NCI-H187 (cell line): ENCODE measurements at places on chromosomes 5 and 9.

GRCh38 chr5:135005076-135005475 lies 29.0 kb downstream of the PITX1 start:
- no peak for DNase-seq

DNA sequence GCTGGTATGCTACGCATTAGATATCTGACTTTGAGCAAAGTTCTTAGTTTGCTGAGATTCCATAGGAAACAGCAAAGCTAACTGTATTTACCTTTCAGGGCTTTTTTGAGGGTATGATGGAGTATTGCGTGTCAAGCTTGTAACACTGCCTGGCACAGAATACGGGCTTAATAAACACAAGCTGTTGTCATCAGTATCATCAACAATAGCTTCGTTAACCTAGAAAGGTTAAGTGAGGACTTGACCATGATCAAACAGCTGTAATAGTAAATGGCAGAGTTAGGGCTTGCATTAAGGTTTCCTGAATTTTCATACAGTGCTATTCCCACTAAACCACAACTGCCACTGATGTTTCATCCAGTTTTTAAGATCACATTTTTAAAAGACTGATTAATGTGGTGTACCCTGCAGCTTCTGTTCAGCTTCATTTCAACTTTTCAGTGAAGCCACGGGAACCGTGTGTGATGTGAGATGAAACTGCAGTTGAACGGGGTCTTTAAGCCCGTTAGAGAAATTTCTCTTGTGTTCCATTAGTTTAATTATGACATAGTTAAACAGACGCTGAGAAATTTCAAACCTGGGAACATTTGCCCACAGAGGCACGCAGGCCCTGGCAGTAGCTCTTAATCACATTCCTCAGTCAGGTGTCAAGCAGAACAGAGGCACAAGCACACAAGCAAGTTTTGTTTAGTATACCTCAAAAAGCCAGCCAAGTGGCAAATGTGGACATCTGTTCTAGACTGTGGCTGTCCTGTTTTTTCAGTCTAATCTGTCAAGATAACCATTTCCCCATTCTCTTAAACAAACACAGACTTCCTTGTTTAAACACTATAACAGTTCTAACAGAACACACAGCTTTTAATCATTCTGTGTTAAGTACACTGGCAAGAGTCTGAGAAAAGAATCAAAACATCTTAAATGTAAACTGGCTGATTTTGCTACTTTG lies 147.1 kb downstream of the ZNF608 start:
- DNase-seq = no peak

GRCh38 chr5:1029282-1029944 lies 20.8 kb downstream of the NKD2 start:
- DNase-seq = no peak

- no peak for DNase-seq
These were observed 106.6 kb downstream of the DENND1A start for GRCh38 chr9:123823194-123823947.

DNA sequence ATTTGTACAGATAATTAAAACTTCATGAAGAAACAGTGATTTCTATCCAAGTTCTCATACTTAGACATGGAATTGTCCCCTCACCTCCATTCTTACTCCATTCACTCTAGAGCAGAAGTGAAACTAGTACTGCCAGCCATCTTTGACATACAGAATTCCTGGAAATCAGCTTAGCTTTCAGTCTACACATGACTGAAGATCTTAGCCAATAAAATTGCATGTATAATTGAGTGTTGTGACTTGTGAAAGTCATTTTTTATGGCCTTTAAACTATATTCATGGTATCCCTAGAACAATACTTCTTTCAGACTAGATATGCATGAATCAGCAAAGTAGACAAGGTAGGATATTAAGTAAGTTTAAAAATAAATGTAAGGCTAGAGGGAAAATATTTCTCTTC lies 705.2 kb upstream of the ZNF608 start:
- DNase-seq = no peak

GRCh38 chr9:93874242-93874641 lies 80.9 kb downstream of the BARX1 start:
- DNase-seq = no peak

GRCh38 chr9:76290555-76290954 lies 103.7 kb downstream of the RFK start:
- no peak for DNase-seq

DNA sequence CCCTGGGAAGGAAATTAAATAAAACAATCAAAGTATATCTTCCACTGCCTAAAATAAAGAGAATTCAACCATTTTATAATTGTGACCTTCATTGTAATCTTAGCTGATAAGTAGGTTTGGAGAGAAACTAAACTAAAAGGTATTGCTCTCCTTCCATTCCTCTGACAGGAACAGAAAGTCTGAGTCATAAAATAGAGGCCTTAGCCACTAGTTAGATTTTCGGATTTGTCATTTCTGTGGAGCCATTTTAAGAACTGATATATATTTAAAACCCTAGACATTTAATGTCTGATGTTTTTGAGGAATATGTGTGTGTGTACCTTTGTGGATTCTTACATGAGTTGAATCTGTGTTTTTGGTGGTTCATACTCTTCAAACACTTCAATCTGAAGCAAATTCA lies 11.8 kb upstream of the TMC1 start:
- DNase-seq = no peak

DNA sequence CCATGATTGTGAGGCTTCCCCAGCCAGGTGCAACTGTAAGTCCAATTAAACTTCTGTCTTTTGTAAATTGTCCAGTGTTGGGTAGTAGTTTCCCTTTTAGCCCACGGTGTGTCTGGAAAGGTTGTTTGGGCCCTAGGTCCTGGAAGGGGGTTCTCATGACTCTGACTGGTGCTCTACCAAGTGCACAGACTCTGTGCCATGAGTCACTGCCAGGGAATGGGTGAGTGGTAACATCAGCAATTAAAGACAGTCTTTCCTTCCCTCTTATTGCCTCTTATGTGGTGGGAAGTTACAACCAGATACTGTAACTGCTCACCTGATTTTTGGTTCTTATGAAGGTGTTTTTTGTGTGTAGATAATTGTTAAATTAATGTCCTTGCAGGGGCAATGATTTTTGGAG lies 141.2 kb downstream of the PRDM9 start:
- DNase-seq = no peak

GRCh38 chr5:15056988-15057592 lies 185.5 kb upstream of the ANKH start:
- no peak for DNase-seq

DNA sequence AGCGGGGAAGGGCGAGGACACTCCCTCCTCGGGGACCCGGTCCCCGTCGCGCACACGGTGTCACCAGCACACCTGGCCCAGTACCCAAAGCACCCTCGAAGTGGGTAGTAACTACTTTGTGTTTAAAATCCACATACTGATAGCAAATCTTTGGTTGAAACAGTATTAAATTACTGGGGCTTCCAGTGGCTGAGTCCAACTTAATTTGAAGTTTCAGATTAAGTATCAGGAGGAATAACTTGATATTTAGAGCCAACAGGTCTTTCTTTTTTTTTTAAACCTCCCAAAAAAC lies 615 bp downstream of the ATG10 start:
- DNase-seq = no peak

GRCh38 chr5:171592736-171593135 lies 173.3 kb downstream of the FGF18 start:
- DNase-seq = no peak

- no peak for DNase-seq
These were observed 122.8 kb downstream of the KIF4B start for GRCh38 chr5:155136216-155136850.

- DNase-seq = no peak
These were observed 215.0 kb upstream of the PANK3 start for GRCh38 chr5:168793841-168794837.

DNA sequence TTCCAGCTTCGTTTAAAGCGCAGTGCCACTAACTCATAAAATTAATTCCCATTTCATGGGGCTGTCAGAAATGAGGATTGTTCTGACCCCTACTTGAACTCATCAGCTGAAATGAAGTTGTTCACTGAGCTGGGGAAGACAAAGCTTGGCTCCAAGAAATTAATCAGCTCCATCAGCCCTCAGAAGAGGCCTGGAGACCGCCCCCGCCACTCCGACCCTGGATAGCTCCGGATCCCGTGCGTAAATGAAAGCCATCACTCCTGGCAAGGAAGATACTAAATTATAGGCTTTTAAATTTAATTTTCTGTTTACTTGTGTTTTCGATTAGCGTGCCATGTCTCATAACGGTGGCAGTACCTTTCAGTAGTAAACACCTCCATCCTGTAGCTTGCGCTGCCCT lies 142.8 kb upstream of the IRX2 start:
- no peak for DNase-seq
